ENCODE measurements at places on chromosomes 6 and 20. TPM values are rescaled to one million over a fixed set of nuclear protein-coding genes. Genes with fewer than 3 reads are reported as not detected.

Gene WFDC10B
- total RNA-seq, result not detected

Gene ALDH8A1
- 1.4 TPM for total RNA-seq

Gene SLX4IP
- total RNA-seq, result 7.5 TPM

Gene CRISP3
- 0.16 TPM for total RNA-seq

Gene CSTF1
- 32.6 TPM for total RNA-seq

Gene DDX27
- total RNA-seq, result 18.2 TPM

Gene CALHM4
- total RNA-seq, result not detected

Gene SNHG17
- total RNA-seq, result 2.8 TPM

Gene TINAG
- total RNA-seq, result 0.16 TPM

Gene IL17A
- not detected for total RNA-seq

Gene BICRAL
- total RNA-seq, result 28.2 TPM

Gene SLC17A2
- not detected for total RNA-seq

Gene EFCAB8
- total RNA-seq, result not detected

Gene BANF2
- not detected for total RNA-seq

Data from occipital lobe (tissue), 3 donors.